ENCODE measurements at places on chromosomes 2 and 18. TPM values are rescaled to one million over a fixed set of nuclear protein-coding genes. Genes with fewer than 3 reads are reported as not detected.

DNA sequence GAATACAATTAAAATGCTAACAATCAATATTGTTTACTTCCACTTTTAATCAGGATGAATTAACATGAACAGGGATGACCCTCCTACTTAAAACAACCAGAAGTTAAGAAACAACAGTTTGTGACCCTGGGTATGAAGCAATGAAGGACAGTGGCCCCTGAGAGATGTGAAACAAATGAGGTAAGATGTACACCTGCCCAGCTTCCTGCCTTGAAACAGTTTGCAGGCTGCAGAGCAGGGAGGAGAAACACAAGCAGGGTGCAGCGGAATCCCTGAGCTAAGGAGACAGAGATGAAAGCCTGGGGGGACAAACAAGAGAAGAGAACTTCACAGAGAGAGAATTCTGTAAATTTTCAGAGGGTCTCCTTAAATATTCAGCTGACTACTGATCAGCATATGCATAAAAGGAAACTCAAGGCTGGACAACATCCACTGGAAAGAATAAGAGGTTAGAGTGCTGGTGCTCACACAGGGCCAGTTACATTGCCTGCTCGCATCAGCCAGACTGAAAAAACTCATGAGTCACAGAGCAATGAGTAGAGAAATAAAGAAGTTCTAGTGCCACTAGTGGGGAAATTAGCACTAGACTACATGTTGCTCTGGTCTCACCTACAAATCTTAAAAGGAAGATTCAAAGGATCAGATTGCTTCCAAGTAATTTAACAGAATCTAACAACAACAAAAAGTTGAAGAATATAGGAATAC is 106.4 kb downstream of the PID1 start:
- no peak for DNase-seq

DNA sequence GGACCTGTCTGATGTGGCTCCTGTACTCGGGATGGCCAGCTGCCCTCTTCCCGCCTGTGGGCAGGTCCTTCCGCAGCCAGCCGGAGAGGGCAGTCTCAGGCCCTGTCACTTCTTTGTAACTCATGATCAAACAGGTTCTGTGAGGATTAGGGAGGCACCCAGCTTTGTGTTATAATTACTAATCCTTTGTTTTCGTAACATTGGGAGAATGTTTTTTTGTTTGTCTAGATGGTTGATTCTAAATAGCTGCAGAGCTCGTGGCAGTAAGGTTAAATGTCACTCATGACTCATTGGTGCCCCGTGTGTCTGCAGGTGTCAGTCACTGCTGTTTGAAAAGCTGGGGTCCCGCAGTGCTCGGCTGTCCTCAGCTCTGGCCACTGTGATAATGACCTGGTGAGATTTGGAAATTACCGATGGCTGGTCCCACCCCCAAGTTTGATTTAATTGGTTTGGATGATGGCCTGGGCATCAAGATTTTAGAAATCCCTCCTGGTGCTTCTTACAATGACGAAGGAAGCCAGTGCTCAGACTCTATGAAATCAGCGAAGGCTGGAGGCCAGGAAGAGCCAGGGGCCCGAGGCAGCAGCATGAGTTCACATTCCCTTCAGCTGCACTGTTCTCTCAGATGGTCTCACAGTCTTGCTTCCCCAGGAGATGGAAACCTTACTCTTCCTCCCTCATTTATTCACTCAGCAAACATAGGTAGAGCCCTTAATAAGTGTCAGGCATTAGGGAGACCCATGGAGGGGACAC is 172.8 kb downstream of the VAPA start:
- no peak for DNase-seq

DNA sequence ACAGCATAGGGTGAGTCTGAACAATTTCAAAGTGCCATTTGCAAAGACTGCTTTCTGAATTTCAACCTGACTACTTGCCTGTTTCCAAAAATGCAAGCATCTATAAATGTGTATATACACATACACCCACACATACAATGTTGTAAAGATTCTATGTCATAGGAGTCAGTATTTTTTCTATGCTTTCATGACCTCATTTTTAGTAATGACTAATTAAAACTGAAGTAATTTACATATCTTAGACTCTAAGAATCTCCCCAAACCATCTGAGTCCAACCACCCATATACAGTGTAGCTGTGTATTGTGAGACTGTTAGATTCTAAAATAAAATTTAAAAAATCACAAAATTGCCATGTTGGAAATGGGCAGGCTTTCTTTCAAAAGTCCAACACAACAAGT is 162.0 kb upstream of the STK17B start:
- DNase-seq, result no peak

Gene ADRA2B
- 0.22 TPM for total RNA-seq

Gene GPR55
- 0.79 TPM for total RNA-seq

Gene ACTR2
- 47.1 TPM for total RNA-seq

Gene IL36B
- total RNA-seq, result not detected
